Omental fat pad (tissue), 4 donors: ENCODE measurements at places on chromosomes 12 and 14.
A peak's percentile ranks its signal among the peaks of the same experiment; 100 is the strongest.

DNA sequence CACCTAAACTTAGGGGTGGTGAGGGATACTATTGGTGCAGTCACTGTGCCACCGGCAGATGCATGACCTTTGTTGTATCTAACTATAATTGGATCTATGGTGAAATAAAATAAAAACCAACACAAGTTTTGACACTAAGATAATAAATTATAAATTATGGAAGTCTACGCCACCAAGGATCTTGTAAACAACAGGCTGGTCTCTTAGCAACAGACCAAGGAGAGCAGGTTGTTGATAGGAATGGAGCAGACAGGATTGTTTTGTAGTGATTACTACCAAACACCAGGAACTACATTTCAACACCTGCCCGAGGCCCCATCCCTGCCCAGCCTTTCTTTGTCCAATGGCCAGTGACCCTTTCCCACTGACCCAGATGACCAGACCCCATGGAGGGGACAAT lies 1178.0 kb downstream of the VRK1 start:
- DNase-seq, result no peak

GRCh38 chr12:94025756-94026155 lies 122.6 kb upstream of the PLXNC1 start:
- no peak for DNase-seq

GRCh38 chr14:76514213-76514998 lies 138.5 kb downstream of the ESRRB start:
- DNase-seq, result no peak

GRCh38 chr12:12240662-12241340 lies 26.0 kb downstream of the LRP6 start:
- no peak for DNase-seq

- DNase-seq, result no peak
Measured at GRCh38 chr12:123468786-123469185, 10.8 kb downstream of the SNRNP35 start.

DNA sequence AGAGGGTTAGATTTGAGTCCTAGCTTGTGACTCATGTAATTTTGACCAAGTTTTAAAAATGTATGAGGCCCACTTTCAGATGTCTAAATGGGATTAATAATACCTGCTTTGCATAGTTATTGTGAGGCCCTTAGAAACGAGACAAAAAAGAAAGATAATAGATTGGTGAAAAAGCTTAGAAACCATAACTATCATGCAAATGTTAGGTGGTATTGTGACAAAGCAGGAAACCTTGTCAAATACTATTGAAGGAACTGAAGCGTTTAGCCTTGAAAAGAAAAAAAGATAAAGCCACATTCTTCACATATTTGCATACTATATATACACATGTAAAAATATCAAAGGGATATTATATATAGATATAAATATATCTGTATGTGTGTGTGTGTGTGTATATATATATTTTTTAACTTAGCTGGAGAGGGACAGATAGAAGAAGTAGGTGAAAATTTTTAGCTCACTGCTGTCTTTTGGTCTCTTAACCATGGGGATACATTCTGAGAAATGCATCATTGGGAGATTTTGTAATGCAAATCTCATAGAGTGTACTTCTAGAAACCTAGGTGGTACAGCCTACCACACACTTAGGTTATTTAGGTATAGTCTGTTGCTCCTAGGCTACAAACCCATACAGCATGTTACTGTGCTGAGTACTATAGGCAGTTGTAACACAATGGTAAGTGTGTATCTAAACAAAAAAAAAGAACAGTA lies 270.3 kb downstream of the CCDC91 start:
- no peak for DNase-seq

- no peak for DNase-seq
Measured at GRCh38 chr14:64801800-64802199, 77.9 kb downstream of the SPTB start.

DNA sequence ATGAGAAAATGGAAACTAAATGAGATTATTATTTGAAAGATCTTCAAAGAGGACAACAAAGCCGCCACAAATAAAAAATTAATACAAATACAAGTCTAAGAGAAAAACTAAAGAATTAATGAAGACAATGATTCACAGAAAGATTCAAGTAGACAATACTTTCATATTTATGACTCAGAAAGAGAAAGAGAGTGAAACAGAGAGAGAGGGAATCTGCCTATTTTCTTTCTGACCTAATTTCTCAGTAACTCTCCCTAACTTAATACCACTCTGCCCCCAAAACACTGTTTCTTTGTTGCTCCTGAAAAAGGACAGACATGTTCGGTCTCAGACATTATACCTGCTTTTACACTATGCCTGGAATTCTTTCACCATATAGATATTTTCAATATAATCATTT lies 259.1 kb downstream of the SLC6A15 start:
- DNase-seq, result no peak

- no peak for DNase-seq
Measured at GRCh38 chr14:24434676-24435075, 4.9 kb downstream of the KHNYN start.

DNA sequence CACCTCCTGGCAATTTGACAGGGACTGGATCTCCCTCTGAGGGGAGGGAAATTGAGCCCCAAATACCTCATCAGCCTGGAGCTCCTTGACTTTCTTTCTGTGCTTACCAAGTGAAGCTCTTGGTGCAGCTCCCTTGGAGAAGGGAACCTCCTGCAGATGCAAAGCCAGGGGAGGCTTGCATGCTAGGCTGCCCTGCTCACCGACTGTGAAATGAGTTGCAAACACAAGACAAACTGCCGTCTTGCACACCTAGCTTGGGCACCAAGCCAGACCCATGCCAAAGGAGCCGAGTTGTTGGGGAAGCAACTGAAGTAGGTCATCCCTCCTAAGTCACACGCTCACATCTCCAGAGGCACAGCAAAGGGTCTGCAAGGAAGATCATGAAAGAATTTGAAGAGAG lies 95.2 kb downstream of the GTF2A1 start:
- no peak for DNase-seq

GRCh38 chr12:32302218-32303173 lies 96.9 kb upstream of the FGD4 start:
- no peak for DNase-seq

DNA sequence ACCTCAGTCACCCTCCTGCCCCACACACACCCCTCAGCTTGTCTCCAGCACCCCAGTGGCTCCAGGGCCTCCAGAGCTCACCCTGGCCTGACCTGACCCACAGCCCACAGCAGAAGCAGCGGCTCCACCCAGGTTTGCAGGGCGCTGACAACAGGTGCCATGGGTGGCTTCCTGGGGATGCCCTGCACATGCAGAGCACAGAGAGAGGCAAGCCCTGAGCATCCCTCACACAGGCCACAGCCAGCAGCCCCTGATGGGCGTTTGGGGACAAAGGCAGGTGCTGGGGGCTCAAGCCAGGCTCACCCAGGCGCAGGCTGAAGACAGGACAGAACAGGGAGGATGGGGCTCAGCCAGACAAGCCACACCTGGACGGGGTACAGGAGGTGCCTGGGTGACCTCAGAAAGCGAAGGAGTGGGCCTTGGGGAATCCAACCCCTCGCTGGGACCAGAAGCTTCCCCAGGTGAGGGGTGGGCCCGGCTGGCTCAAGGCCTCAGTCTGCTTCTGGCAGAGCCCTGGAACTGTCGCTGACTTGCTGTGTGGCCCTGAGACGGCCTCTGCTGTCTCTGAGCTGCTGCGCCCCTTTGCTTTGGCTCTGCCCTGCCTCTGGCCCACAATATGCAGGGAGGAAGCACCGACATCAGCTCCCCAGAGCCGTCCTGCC lies 10.6 kb downstream of the ARL6IP4 start:
- no peak for DNase-seq

DNA sequence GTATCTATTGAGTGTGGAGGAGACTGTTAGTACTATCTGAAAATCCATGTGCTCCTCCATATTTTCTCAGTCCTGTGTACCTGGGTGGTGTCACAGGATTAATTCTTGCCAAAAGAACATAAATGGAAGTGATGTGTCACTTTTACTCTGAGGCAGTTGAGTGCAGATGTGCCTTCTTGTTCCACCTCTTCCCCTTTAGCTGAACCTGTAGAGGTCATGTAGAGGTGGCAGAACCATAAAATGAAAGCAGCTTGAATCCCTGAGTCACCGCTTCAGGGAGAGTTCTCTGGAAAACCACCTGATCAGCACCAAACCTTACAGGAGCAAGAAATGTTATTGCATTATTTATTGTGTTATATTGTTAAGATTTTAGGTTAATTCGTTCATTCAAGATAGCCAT lies 14.7 kb upstream of the SLC25A3 start:
- no peak for DNase-seq

- DNase-seq, result peak; percentile 96
Measured at GRCh38 chr14:100645196-100645981, 58.2 kb upstream of the BEGAIN start.

- DNase-seq, result no peak
Measured at GRCh38 chr14:71354801-71355200, 447.5 kb downstream of the PCNX1 start.

GRCh38 chr14:89303456-89304435 lies 113.3 kb downstream of the FOXN3 start:
- peak; percentile 33 for DNase-seq

GRCh38 chr12:116202940-116203339 lies 74.6 kb downstream of the MED13L start:
- no peak for DNase-seq

DNA sequence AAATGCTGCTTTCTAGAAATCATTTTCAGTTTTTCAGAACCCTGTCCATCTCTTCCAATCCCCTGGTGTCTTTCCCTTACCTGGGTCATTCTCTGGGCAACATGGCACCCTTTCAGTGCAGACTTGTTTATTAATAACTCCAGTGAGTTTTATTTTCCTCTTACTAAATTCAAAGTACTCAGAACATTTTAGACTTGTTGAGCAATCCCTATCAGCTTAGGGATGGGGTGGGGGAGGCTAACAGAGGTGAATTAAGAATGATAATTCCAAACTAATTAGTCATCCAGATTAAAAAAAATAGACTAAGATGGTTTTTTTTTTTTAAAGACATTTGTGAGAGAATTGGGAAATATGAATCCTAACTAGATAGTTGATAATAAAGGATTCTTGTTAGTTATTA lies 10.7 kb downstream of the GPRC5A start:
- no peak for DNase-seq

DNA sequence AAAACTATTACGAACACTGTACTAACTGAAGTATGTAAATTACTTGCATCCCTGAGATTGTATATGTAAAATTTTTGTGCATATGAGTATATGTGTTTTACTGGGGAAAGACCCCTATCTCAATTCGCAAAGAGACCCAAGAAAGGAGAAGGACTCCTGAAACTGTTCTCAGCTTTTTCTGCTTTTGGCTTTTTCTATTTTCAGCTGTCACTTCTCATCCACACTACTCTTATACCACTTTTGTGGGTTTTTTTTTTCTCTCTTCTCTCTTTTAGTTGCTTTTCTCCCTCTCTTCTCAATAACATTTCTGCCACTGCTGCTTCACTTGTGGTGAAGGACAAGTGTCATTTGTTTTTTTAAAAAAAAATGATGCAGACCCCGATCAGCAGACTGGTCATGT lies 39.8 kb downstream of the NIN start:
- DNase-seq, result no peak

GRCh38 chr12:18066666-18067065 lies 23.3 kb downstream of the RERGL start:
- no peak for DNase-seq

- no peak for DNase-seq
Measured at GRCh38 chr12:122471324-122472226, 29.2 kb downstream of the ZCCHC8 start.

GRCh38 chr12:22874151-22874550 lies 249.2 kb downstream of the ETNK1 start:
- DNase-seq, result no peak

DNA sequence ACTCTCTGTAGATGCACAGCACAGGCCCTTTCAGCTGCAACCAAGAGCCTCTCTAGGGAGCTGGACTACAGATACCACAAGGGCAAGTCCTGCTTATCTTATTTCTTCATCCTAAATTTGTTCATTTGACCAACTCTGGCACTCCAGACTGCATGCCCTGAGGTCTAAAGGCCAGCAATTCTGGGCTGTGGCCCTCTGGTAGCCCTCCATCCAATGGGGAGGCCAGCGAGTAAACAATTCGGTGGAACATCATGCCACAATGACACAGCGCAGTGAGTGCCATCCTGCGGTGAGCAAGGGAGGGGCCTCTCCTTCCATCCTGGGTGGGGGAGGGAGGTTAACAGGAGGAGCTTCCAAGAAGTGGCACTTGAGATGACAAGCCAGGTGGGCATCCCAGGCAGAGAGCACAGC lies 652 bp upstream of the SELPLG start:
- DNase-seq, result no peak

DNA sequence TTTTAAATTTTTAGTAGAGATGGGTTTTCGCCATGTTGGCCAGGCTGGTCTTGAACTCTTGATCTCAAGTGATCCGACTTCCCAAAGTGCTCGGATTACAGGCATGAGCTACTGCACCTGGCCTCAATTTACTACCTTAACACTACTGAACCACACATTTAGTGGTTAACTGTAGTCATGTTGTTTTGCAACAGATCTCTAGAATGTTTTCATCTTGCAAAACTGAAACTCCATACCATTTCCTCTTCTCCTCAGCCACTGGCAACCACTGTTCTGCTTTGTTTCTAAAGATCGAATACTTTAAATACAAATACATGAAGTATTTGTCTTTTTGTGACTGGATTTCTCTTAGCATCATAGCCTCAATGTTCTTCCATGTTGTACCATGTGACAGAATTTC lies 15.4 kb upstream of the SMCO2 start:
- no peak for DNase-seq

DNA sequence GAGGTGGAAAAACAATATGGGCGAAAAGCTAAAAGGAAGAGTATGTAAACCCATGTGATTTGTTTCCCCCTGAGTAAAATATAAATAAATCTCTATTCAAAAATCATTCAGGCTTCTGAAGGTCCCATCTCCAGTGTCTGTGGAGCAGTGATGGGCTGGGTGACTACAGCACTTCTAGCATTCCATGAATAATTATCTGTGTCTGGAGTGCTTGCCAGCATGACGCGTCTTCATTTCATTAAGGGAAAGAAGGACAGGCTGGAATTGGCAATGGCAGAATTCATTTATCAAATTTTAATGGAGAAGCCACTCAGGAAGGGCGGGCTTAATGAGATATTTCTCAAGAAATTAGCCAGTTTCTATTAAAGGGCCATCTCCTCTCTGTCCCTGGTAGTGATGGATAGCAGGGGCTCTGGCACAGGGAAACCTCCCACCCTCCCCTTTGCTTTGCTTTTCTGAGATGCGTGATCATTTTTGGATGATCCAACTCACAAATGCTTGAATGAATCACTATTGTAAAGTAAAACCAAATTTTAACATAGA lies 916.3 kb upstream of the SEL1L start:
- no peak for DNase-seq

DNA sequence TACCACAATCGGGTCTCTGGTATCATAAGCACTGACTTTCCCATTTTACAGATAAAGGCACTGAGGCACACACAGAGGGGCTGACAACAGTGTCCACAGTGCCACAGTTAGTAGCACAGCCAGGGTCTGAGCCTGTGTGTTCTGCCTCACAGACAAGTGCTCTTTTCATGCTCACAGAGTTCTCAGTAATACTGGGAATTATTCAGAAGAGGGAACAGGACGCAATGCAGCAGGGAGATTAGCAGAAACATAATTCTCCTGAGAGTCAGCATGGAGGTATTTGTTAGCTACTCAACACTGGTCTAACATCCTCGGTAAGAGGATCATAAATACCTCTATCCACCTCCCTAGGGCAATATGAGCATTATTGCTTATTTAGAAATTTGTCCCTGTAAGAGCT lies 219.3 kb upstream of the EEA1 start:
- no peak for DNase-seq

- DNase-seq, result no peak
Measured at GRCh38 chr12:47935184-47935583, 28.2 kb upstream of the TMEM106C start.
